ENCODE measurements at places on chromosomes 2 and 18. TPM values are rescaled to one million over a fixed set of nuclear protein-coding genes. Genes with fewer than 3 reads are reported as not detected.

DNA sequence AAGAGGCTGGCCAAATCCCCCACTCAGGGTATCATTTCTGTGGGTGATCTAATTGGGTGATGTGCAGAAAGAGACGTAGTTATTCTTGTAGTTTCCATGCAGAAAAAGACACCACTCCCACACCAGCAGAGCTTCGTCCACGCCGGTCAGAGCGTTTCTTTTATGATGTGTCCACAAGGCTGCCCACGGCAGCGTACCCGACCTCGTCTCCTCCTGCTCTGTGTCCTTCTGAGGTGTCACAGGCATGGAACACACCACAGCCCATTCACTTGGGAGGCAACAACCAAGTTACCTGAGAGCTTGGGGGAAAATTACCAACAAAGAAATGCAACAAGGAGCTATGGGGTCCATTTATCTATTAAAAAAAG is 131.3 kb downstream of the PXDN start:
- H3K27me3 ChIP-seq: no peaks in the 10 kb centered on the region
- no peaks in the 10 kb centered on the region for H3K4me1 ChIP-seq
- no peak overlapping the region for H3K4me3 ChIP-seq

Gene KIAA2012
- not detected for total RNA-seq

- no peak overlapping the region for H3K4me3 ChIP-seq
- no peak overlapping the region for H3K27ac ChIP-seq
- no peaks in the 10 kb centered on the region for H3K27me3 ChIP-seq
- H3K4me1 ChIP-seq: peaks cover 2% of the 10 kb centered on the region
These were observed 132.8 kb upstream of the IL1R2 start for GRCh38 chr2:101858910-101859309.

Gene LCT
- total RNA-seq: not detected

DNA sequence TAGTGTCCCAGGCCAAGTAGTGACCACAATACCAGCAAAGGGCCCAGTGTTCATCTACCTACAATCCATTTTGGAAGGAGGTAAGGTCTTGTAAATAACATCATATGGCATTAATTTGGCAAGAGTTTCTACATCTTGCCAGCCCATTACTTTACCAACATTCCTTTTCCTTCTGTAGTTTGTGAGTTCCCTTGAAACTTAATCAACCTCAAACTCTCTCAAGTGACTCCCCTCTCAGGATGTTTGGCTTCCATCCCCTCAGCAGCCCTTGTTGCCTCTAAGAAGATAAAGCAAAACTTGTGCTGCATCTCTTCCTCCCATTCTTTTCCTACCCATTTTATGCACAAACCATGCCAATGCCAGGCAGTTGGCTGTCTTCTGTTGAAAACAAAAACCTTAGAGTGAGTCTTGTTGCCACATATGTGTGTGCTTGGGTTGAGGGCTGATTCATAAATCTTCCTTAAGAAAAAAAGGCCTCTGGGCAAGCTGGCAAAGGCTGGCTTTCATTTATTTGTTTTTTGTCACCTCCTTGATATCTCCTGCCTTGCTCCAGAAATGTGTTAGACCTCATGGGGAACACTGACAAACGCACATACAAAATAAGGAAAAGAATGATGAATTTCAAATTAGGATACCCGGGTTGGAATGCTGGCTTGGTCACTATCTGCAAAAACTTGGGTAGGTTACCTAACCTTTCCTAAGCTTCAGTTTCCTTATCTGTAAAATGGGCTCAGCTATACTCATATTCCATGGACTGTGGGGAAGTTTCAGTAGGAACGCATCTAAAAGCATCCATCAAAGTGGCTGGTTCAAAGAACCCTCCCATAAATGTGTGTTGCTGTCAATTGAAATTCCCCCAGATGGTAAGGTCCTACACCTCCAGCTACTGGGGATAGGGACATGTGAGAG is 29.4 kb upstream of the ST3GAL5 start:
- no peak overlapping the region for H3K27ac ChIP-seq
- no peak overlapping the region for H3K4me3 ChIP-seq
- no peak for DNase-seq
- H3K27me3 ChIP-seq: no peaks in the 10 kb centered on the region
- H3K4me1 ChIP-seq: no peaks in the 10 kb centered on the region

All from aorta (tissue), 5 donors.